DMS 273 treated with DMSO at 0.1 percent for 48 hours (cell line): ENCODE measurements at places on chromosomes 6 and 20.

DNA sequence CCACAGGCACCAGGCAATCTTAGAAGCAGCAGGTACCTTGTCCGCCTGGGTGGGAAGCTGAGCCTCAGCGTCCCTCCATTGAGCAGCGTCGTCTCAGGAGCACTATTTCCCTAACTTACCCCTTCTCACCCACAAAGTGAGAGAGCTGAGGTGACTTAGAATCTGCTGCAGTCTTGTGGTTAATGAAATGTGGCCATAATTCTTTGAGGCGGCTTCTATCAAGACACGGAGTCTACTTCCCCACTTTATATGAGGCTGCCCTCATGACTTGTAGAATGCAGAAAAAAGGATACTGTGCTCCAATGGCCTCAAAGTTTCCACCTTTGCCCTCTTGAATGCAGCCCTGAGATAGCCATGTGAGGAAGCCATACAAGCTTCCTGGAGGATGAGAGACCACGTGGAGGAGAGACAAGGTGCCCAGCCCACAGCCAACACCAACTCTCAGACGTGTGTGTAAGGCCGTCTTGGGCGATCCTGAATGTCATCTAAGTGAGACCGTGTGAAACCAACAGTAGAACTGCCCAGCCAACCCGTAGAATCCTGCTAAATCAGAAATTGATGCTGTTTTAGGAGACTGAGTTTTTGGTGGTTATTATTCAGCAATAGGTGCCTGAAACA, 9.1 kb upstream of the TAGAP start:
- no peak for DNase-seq

DNA sequence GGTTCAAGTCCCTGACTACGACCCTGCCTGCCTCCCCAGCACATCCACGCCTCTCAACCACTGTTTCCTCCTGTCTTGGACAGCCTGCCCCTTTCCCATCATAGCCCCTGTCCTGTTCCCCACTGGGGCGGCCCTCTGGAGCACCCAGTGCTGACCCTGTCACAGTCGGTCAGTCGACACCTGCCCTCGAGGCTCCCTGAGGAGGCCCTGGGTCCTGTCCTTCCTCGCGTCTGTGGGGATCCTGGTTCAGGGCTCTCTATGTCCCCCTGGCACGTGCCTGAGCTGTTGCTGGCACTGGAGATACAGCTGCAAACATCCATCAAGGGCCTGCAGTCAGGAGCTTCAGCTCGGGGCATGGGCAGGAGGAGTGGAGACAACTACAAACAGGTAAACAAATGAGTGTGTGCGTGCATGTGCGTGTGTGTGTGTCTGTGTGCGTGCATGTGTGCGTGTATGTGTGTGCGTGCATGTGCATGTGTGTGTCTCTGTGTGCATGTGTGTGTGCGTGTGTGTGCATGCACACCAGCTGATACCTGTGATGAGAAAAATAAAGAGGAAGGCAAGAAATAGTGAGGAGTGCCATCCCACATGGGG, 132.8 kb downstream of the PHACTR3 start:
- no peak for DNase-seq

GRCh38 chr6:39005774-39006173, 42.8 kb upstream of the GLP1R start:
- DNase-seq, result no peak

- no peak for DNase-seq
Measured at GRCh38 chr6:32501016-32501415, 29.1 kb downstream of the HLA-DRB5 start.

DNA sequence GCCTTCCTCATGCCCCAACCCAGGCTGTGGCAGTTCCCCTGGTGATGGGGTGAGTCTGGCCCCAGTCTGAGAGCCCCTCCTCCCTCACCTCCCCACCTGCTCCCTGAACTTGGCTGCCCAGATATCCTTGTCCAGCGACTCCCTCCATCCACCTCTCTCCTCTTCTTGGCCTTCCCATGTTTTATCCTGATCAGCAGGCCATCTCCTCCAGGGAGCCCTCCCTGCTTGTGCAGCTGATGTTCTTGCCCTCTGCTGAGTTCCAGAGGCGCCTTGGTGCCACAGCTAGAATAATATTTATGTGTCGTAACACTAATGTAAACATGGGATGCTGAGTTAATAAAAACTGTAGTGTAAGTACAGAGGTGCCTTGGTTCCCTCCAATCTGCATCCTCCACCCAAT, 10.4 kb upstream of the IP6K3 start:
- DNase-seq, result no peak

DNA sequence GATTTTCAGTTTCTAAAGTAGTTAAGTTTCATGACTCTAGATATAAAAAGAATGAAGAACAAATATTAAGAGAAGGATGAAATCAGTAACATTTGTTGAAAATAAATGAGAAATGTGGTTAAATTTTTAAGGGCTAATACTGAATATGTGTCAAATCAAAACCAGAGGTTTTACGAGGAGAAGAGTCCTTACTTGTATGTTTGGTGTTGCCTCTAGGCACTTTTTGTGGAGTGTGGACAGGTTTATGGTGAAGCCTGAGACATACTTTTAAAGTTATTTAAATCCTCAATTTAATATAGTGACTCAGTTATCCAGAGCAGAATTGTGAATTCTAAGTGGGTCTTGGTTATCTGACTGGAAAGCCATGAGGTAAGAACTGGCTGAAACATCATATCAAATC, 68.7 kb downstream of the COL19A1 start:
- DNase-seq, result no peak

- no peak for DNase-seq
Measured at GRCh38 chr20:47610945-47611250, 109.2 kb downstream of the NCOA3 start.
